ENCODE measurements at places on chromosomes 7 and 10.
A peak's percentile ranks its signal among the peaks of the same experiment; 100 is the strongest.

GRCh38 chr7:33143996-33144718 lies 14.8 kb downstream of the BBS9 start:
- DNase-seq = no peak

GRCh38 chr10:90579602-90580242 lies 278.1 kb downstream of the HTR7 start:
- no peak for DNase-seq

GRCh38 chr10:57015187-57015586 lies 654.1 kb upstream of the ZWINT start:
- no peak for DNase-seq

DNA sequence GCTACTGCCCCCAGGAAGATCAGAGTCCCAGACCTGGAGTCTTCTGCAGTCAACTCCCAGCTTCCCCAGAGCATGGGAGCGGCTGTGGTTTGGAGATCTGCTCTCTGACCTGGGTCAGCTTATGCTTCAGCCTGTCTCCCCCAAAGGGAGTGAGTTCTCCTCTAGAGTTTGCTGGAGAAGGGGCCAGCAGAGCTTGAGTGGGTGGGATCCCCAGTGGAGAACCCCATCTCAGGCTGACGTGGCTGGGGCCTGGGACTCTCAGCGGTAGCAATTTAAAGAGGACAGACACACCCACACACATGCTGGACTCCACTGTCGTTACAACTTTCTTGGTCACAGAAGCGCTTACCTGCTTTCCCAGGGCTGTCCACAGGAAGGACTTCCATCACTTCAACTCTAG lies 6.3 kb downstream of the UNC5B start:
- DNase-seq = no peak

DNA sequence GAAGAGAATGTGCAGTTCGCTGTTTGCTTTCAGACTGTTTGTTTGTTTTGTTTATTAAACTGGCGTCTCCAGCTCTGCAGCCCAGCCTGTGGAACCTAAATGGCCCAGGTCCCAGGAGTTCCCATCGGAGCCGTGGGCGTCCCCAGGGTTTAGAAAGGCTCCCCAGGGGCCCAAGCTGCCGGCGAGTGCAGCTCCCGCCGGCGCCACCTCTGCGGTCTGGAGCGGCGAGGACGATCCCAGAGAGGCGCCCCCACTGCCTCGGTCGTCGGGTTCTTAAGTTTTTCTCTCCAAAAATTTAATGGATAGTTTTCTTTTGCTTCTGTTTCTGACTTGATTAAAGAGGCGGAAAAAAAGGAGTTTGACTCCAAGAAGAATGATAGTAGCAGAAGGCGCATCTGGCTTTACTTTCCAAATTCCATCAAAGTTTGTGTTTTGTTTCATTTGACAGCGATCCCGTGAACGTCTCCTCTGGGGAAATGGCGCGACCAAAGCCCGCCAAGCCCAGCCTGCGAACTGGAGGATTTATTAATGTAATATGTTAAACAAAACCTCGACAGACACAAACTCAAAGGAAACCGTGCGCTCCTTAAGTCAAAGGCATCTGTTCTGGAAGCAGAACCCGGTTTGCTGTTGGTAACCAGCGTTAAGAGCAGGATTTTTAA lies 718 bp upstream of the FZD1 start:
- DNase-seq = no peak

DNA sequence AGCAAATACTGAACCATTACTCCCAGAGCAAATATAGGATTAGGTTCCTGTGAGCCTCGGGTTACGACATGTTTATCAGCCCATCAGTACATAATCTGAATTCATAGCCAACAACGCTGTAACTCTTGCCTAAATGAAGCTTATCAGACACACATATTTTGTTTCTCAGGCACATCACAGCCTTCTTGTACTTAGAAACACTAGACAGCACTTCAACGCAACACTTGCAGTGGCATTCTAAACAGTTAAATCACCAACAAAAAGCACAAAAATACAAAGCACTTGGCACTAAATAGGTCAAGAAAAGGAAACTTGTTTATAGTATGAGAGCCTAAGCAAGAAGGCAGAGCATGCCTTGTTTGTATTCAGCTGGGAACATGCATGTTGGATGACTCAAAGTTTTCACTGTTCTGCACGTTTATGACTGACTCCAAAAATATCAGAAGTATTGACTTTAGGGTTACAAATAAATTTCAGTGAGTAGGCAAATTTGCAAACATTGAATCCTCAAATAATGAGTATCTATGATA lies 75.0 kb downstream of the VPS50 start:
- DNase-seq = peak; percentile 53

- no peak for DNase-seq
Measured at GRCh38 chr7:39735903-39736302, 112.5 kb downstream of the RALA start.

DNA sequence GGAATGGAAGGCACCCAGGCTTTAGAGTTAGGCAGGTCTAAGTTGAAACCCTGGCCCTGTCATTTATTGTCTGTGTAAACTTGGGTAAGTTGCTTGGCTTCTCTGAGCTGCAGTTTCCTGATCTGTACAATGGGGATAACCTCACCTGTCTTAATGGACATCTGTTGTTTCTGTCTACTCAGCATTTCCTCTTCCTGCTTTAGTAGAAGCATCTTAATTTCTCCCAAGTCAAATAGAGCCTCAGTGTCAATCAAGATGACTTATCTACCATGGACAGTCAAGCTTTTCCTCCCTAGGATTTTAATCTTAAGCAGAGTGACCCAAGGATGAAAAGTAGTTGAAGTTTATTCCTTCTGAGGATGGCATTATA lies 119.7 kb downstream of the FZD1 start:
- DNase-seq = no peak

- no peak for DNase-seq
Measured at GRCh38 chr7:117767951-117768350, 105.3 kb downstream of the CTTNBP2 start.

GRCh38 chr10:6110136-6110535 lies 21.3 kb downstream of the RBM17 start:
- no peak for DNase-seq
